ENCODE measurements at places on chromosomes 7 and 10.

- DNase-seq = peak; percentile 65
Measured at GRCh38 chr7:26863518-26864308, 677 bp downstream of the SKAP2 start.

- DNase-seq = peak; percentile 77
Measured at GRCh38 chr7:91264924-91265681, 870 bp downstream of the FZD1 start.

DNA sequence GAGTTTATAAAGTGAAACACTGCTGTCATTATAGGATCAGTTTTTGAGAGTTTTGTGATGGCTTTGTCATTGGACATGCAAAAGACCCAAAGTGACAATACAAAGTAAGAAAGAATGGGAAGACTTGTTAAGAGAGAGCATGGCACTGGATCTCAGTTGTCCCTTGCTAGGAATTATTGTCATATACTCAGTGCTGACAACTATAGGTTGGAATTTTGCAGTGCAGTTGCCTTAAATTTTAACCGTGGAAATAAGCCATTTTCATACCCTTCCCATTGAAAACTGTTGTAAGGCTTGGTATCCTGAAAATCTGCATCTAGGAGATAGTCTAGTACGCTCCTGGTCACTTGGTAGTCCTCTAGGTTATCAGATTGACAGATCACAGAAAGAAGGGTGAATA, 1156.7 kb downstream of the GATA3 start:
- no peak for DNase-seq

DNA sequence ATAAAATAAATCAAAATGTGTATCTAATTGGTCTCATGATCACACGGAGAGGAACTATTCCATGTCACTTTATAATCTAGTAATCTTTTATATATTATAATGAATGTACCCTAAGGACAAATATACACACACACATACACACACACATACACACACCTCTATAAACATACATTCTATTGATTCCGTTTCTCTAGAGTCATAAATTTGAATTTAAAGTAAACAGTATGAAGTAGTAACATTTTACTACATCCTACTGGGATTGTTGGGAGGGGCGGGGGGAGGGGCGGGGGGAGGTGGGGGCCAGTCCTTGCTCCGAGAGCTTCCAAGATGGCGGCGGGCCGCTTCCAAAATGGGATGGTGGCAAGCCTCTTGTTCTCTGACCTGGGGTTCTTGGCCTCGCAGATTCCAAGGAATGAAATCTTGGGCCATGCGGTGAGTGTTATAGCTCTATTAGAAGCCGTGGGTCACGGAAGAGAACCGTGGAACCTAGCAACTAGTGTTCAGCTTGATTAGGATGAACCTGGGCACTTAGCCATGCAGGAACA, 143.2 kb downstream of the REEP3 start:
- DNase-seq = no peak

GRCh38 chr7:130872756-130873448, 138.9 kb upstream of the KLF14 start:
- no peak for DNase-seq

DNA sequence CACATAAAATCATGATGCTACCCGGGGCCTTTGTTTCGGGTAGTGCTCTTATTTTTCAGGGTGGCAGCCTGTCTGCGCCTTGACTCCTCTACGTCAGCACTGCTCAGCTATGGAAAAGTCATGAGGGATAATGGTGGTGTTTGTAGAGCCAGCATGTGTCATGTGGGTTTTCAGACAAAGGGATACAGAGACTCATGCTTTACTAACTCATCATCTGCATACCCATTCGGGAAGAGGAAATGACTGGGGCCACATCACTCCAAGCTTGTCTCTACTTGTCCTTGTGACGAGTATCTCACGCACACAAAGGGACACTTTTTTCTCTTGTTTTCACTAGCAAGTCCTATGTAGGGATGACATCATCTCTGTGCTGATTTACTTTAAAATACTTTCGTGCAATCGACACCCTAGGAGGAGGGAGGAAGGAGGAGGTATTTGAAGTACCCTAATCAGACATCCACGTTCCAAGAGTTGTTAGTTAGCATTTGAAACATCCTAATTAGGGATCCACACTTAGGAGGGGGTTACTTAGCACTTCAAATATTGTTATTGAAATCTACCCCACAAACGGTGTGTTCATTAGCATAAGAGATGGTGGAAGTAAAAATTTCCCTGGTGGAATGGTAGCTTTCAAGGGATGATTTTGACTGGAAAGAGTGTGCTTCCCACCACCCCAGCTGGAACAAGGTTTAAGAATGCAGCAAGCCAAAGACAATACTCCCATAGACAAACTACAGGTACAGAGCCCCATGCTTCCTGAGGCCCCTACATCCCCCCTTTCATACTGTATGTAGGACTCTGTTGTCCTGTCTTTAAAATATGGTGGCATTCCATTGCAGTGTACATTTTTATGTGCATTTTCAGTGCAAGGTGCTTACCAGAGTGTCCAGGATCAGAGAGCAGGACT, 52.0 kb downstream of the THNSL1 start:
- no peak for DNase-seq

- DNase-seq = no peak
Measured at GRCh38 chr10:43166207-43166879, 28.1 kb downstream of the CSGALNACT2 start.

DNA sequence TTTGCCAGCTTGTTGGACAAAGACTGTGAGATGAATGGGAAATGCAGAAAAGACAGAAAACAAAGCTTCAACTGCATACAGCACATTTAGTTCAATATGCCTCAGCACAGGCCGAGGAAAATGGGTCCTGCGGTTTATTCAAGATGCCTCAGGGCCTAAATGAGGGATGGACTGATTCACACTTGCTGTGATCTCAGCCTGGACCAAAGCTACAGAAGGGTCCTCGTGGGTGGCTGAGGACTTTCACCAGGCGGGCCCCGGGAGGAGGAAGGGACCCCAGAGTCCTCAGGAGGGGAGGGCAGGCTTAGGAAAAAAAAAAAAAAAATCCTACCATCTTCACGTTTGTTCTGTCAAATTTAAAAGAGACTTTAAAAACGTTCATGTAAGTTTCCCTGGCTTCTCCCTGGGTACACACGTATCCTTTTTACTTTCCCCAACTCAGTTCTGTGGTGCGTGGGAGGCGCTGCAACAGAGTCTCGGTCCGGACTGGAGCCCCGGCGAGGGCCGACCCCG, 624 bp upstream of the ZNF783 start:
- DNase-seq = peak; percentile 27

- DNase-seq = no peak
Measured at GRCh38 chr7:482521-483083, 37.0 kb downstream of the PDGFA start.

- no peak for DNase-seq
Measured at GRCh38 chr10:103072891-103073290, 120.2 kb downstream of the NT5C2 start.

GRCh38 chr7:109956916-109957315, 1134.0 kb upstream of the LRRN3 start:
- no peak for DNase-seq

GRCh38 chr7:135337977-135338550, 104.4 kb downstream of the STRA8 start:
- peak; percentile 44 for DNase-seq

GRCh38 chr7:128902761-128903585, 7.5 kb downstream of the KCP start:
- no peak for DNase-seq

GRCh38 chr7:100430493-100431285, 1.1 kb downstream of the MEPCE start:
- peak; percentile 51 for DNase-seq

DNA sequence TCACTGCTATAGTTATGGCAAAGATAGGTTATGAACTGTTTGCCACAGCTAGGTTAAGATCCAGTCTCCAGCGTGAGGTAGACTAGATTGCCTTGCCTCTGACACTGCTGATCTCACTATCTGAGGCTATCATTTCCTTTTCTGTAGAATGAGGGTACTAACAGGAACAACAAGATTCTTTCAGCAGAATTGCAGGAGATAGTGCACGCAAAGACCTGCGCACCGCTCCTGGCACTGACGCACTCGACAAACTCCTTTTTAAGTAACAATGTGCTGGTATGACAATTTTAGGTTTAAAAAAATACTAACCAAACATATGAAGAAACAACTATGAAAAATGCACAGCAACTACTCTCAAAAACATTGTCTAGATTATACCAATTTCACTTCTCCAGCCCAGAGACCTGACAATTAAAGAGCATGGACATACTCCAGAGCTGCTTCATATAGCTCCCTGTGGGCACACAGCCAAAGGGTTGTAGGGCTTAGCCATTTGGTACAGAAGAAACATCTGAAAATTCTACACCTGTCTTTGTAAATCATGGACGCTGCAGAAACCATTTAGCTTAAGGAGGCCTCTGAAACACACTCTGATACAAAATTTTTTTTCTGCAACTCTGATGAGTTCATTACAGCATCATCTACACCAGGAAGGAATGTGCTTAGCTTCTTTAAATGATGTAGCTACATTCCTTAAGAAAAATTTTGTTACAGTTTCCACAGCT, 7.8 kb downstream of the ADAM12 start:
- DNase-seq = no peak

- DNase-seq = no peak
Measured at GRCh38 chr10:69635428-69636272, 5.6 kb downstream of the FAM241B start.

GRCh38 chr10:77550378-77550777, 87.2 kb downstream of the KCNMA1 start:
- no peak for DNase-seq

- no peak for DNase-seq
Measured at GRCh38 chr7:22627136-22627535, 99.9 kb upstream of the IL6 start.

GRCh38 chr7:103915680-103916357, 73.6 kb downstream of the RELN start:
- DNase-seq = no peak

DNA sequence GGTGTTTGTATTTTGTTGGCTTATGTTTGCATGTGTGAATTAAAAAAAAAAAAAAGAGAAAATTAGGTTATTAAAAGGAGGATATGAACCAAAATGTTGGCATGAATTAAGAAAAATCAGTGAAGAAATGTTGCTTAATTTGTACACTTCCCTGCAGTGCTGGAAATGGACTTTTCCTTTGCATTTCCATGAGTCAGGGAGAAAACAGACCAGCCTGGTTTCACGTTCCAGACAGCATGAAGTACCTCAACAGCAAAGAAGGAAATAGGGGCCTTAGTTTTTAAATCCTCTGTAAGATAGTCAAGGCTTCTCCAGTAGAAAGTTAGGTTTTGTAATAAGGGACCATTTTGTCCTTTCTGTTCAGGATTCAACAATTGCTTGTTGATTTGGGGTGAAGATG, 159.7 kb downstream of the CELF2 start:
- DNase-seq = no peak

DNA sequence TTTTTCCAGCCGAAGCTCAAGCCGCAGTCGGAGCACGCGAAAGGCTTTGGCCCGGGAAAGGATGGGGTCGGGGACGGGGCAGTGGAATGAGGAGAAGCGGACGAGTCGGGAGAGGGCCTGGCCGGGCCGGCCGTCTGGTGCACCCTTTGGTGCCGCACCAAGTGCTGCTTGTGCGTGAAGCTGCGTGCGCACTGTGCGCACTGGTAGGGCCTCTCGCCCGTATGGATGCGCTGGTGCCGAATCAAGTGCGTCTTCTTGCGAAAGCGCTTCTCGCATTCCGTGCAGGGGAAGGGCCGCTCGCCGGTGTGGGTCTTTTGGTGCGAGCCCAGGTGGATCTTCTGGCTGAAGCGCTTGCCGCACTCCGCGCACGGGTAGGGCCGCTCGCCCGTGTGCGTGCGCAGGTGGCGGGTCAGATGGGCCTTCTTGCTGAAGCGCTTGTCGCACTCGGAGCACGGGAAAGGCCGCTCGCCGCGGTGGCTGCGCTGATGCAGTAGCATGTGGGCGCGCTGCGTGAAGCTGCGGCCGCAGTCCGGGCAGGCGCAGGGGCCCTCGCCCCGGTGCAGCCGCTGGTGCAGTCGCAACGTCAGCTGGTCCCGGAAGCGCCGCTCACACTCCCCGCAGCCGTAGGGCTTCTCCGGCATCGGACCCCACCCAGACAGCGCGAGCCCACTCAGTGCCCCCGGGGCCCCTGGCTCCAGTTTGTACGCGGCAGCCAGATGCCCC, 7.8 kb downstream of the ZNF467 start:
- no peak for DNase-seq

DNA sequence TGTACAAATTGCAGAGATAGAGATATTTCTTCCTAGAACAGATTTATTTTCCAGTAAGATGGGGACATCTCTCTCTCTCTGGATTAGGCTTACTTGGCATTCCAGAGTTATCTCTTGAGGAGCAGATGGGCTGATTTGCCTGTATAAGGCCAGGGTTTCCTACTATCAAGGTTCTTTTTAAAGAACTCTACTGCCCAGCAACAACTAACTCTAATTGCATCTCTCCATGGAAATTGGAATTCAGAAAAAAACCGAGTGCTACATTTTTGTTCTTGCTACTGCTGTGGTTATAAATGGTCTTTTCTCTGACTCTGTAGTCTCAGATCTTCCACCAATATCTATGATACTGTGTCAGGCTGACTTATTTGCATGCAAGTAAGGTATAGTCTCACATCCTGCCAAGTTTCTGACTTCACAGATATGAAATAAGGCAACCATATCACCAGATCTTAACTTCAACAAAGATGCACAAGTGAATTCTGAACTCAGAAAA, 161.1 kb downstream of the CRPPA start:
- peak; percentile 28 for DNase-seq

DNA sequence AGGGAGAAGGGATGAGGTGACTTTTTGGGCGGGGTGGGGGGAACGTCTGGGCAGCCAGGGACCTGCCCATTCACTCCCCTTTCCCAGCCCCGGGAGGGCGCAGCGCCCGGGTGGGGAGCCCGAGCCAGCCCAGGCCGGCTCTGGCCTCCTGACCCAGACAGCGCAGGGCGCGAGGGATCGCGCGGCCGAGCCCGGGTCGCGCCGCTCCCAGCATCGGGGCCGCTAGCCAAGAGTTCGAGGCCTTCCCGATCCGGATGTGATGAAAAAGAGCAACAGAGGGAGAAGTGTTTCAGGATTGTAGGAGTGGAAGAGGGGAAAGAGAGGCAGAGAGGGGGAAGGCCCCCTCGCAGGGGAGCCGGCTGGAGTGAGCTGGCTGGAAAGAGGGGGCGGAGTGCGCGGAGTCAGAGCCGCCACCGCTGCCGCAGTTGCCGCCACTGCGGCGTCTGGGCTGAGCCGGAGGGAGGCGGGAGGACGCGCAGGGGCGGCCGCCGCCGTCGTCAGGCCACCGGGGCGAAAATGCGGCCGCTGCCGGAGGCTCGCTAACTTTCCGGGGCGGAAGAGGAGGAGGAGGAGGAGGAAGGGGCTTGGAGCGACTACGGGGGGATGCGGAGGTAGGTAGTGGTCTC, at the start of gene MDFIC:
TSS of gene MDFIC (plus strand) at position 69 of the 626 bp plus-strand sequence. CDS start 940 bp downstream, outside the sequence.
- peak; percentile 30 for DNase-seq

DNA sequence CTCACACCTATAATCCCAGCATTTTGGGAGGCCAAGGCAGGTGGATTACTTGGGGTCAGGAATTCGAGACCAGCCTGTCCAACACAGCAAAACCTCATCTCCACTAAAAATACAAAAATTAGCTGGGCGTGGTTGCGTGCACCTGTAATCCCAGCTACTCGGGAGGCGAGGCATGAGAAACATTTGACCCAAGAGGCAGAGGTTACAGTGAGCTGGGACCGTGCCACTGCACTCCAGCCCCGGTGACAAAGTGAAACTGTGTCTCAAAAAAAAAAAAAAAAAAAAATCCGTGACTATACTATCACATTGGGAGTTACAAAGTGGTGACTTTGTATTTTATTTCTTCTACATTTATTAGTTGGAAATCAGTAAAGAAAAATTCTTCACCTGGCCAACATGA, 101.2 kb downstream of the EPC1 start:
- DNase-seq = no peak

- DNase-seq = no peak
Measured at GRCh38 chr7:25646726-25647413, 418.6 kb upstream of the NPVF start.

GRCh38 chr10:69715899-69716606, 85.7 kb upstream of the COL13A1 start:
- DNase-seq = no peak

Data from hematopoietic multipotent progenitor cell treated with erythropoietin and hydrocortisone succinate and interleukin-3 and kit ligand, for 6 days (in vitro differentiated cells).